ENCODE measurements at places on chromosomes 12 and 14. TPM values are rescaled to one million over a fixed set of nuclear protein-coding genes. Genes with fewer than 3 reads are reported as not detected.

GYS2 gene
- total RNA-seq = not detected

ADAMTS20 gene
- not detected for total RNA-seq

ENDOU gene
- not detected for total RNA-seq

RIPK3 gene
- not detected for total RNA-seq

SOX5 gene
- total RNA-seq = not detected

DPF3 gene
- total RNA-seq = 0.13 TPM

FAM186B gene
- 0.07 TPM for total RNA-seq

AKAP5 gene
- 0.35 TPM for total RNA-seq

RPAP3 gene
- 32.1 TPM for total RNA-seq

TRIM9 gene
- total RNA-seq = 13.4 TPM

P2RX2 gene
- total RNA-seq = not detected

TEX52 gene
- not detected for total RNA-seq

OTOGL gene
- total RNA-seq = not detected

PRH2 gene
- total RNA-seq = not detected

CDKN3 gene
- 62.9 TPM for total RNA-seq

DERA gene
- 40.6 TPM for total RNA-seq

ZFYVE26 gene
- 5.5 TPM for total RNA-seq

GTF2A1 gene
- 15.6 TPM for total RNA-seq

TSHR gene
- total RNA-seq = not detected

IRAK3 gene
- total RNA-seq = 1.3 TPM

AICDA gene
- total RNA-seq = 0.15 TPM

APOLD1 gene
- 0.21 TPM for total RNA-seq

TAS2R13 gene
- total RNA-seq = not detected

TPH2 gene
- not detected for total RNA-seq

PMCH gene
- total RNA-seq = not detected

NR1H4 gene
- total RNA-seq = 0.10 TPM
